Calu3 (cell line): ENCODE measurements at places on chromosomes 11 and 22. TPM values are rescaled to one million over a fixed set of nuclear protein-coding genes. Genes with fewer than 3 reads are reported as not detected.
A peak's percentile ranks its signal among the peaks of the same experiment; 100 is the strongest.

- H3K36me3 ChIP-seq: peaks cover 26% of the 10 kb centered on the region
- no peaks in the 10 kb centered on the region for H3K27me3 ChIP-seq
- H3K4me3 ChIP-seq: peak overlapping the region; percentile 55
- H3K4me1 ChIP-seq: peaks cover 26% of the 10 kb centered on the region
Measured at GRCh38 chr11:100776212-100776896, 89.3 kb downstream of the ARHGAP42 start.

- no peak within 1 kb of the TSS for H3K27ac ChIP-seq
- no peaks in the 10 kb centered on the region for H3K36me3 ChIP-seq
- no peaks in the 10 kb centered on the region for H3K4me1 ChIP-seq
Measured at GRCh38 chr11:55826919-55827318, at the start of gene OR5L2. Gene OR5L2 (plus strand): TSS chr11:55827219. CDS start chr11:55827219, 0 bp downstream.

GRCh38 chr11:57546869-57547475 lies 9.6 kb downstream of the SMTNL1 start:
- no peak overlapping the region for H3K27ac ChIP-seq
- H3K27me3 ChIP-seq: peaks cover 18% of the 10 kb centered on the region
- DNase-seq: no peak
- no peak overlapping the region for H3K4me3 ChIP-seq

SMCO4 gene
- 16.4 and 22.9 TPM in 2 replicates for total RNA-seq

DNA sequence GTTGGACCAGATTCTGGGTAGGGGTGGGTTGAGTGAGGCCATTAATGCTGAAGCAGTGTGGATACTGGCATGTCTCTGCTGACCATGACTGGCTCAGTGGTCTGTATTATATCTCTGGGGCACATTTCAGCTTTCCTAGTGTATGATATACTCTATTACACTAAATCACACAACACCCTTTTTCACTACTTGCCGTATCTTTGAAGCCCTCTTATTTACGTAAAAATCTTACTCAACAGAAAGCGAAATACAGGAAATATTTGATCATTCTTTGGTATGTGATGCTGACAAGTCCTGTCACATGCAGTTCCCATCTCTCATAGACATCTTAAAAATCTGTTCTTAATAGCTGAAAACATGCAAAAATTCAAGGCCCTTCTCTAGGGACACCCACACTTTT lies 40.3 kb downstream of the OR5B17 start:
- H3K4me3 ChIP-seq: no peak overlapping the region
- no peaks in the 10 kb centered on the region for H3K27me3 ChIP-seq
- no peak overlapping the region for H3K27ac ChIP-seq
- no peaks in the 10 kb centered on the region for H3K4me1 ChIP-seq

GRCh38 chr11:126722006-126722736 lies 278.4 kb downstream of the KIRREL3 start:
- no peak overlapping the region for H3K27ac ChIP-seq
- H3K27me3 ChIP-seq: peaks cover 33% of the 10 kb centered on the region
- no peak overlapping the region for H3K4me3 ChIP-seq
- H3K36me3 ChIP-seq: no peaks in the 10 kb centered on the region
- DNase-seq: no peak
- peaks cover 17% of the 10 kb centered on the region for H3K4me1 ChIP-seq

- peak; percentile 27 for DNase-seq
- H3K36me3 ChIP-seq: peaks cover 27% of the 10 kb centered on the region
- H3K4me3 ChIP-seq: peak overlapping the region; percentile 87
- peaks cover 61% of the 10 kb centered on the region for H3K4me1 ChIP-seq
- peak overlapping the region; percentile 74 for H3K27ac ChIP-seq
Measured at GRCh38 chr22:35838855-35839576, 121.3 kb downstream of the APOL5 start.

- no peaks in the 10 kb centered on the region for H3K27me3 ChIP-seq
- DNase-seq: no peak
- no peak overlapping the region for H3K4me3 ChIP-seq
- H3K27ac ChIP-seq: no peak overlapping the region
Measured at GRCh38 chr22:21827628-21828267, 39.7 kb downstream of the MAPK1 start.

- H3K27me3 ChIP-seq: peaks cover 20% of the 10 kb centered on the region
- DNase-seq: no peak
- H3K4me1 ChIP-seq: no peaks in the 10 kb centered on the region
- H3K36me3 ChIP-seq: no peaks in the 10 kb centered on the region
- no peak overlapping the region for H3K27ac ChIP-seq
Measured at GRCh38 chr22:45491841-45492240, 10.8 kb upstream of the FBLN1 start.

DLG2 gene
- total RNA-seq: 0.71 and 0.73 TPM in 2 replicates

- no peak overlapping the region for H3K27ac ChIP-seq
- H3K4me3 ChIP-seq: no peak overlapping the region
- H3K36me3 ChIP-seq: no peaks in the 10 kb centered on the region
- no peaks in the 10 kb centered on the region for H3K4me1 ChIP-seq
Measured at GRCh38 chr11:35523331-35523768, 2.1 kb downstream of the PAMR1 start.

DNA sequence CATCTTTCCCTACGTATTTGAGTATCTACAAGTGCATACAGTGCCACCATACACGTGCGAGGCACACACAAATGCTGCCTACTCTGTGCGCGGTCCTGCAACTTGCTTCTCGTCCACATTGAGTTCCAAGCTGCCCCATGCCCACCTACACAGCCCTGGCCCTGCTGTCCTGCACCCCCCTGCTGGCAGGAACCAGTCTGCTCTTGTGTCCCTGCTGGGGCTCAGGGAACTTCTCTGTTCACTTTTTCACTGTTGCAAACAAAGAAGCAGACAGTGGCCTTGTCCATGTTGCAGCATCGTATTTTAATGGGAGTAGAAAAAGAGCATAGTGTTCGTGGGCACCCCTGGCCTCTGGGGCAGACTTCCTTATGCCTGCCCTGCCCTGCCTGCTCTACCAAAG lies 14.0 kb downstream of the CPT1A start:
- peaks cover 3% of the 10 kb centered on the region for H3K36me3 ChIP-seq
- DNase-seq: no peak
- no peaks in the 10 kb centered on the region for H3K4me1 ChIP-seq
- no peaks in the 10 kb centered on the region for H3K27me3 ChIP-seq
- no peak overlapping the region for H3K4me3 ChIP-seq

INSC gene
- not detected in 2 replicates for total RNA-seq

DNA sequence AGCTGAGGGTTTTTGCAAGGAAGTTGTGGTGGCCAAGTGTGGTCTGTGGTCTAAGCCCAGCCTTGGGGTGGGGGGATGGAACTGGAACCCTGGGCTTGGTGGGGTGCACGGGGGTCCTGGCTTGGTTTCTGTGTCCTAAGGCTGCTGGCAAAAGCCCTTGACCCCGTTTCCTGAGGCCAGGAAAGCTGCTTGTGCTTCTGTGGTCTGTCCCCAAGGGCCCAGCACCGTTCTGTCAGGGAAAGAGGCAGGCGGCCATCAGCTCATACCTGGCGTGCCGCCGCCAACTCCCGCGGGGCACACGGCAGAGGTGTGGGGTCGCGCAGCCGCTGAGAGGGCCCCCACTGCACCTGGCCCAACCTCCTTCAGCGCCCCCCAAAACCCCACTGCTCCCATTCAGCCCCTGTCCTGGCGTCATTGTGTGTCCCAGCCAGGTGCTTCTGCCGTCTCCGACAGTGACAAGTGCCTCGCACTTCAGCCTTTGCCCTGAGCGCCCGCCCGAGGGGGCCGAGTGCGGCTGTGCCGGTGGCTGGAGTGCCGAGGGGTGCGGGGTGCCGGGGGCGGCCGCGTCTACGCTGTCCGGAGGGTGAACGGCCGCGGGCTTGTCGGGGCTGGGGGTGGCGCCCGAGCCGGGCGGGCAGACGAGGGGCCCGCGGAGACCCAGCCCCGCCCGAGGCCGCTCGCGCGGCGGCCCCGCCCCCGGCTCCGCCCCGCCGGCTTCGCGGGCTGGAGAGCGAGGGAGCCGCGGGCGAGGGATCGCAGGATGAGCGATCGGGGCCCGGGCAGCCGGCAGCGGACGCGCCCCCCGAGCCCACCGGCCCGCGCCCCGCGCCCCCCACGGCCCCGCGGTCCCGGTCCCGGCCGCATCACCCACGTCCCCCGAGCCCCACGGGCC lies at the start of gene CNIH2:
TSS of gene CNIH2 (plus strand) at position 705 of the 892 bp plus-strand sequence. CDS start 282 bp downstream, outside the sequence.
- H3K4me3 ChIP-seq: peak within 1 kb of the TSS; percentile 49
- peaks cover 15% of the 10 kb centered on the region for H3K4me1 ChIP-seq
- peaks cover 54% of the 10 kb centered on the region for H3K36me3 ChIP-seq
- peak within 1 kb of the TSS; percentile 66 for H3K27ac ChIP-seq
- peaks cover 29% of the 10 kb centered on the region for H3K27me3 ChIP-seq

DNA sequence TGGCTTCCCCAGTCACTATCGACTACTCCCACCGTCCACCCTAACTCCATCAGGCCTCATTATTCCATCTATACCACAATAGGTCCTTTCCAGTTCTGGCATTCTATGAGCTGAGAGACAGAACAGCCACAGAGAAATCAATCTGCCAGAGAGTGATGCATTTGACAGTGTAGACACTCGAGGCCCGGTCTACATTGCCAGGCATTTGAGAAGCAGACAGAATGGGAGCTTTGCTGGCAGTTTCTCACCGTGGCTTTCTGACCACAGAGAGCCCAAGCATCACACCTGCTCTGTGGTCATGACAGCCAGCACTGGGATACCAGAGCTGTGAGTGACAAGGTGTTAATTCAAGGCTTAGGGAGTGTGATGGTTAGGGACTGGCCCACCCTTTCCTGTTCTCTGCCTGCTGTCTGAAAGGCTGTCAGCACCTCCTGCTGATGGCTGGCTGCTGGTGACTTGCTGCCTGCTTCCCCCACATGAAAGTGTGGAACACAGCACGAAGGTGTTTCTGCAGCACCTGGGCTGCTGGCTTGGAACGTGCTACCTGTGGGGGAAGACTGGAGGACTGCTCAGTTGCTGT lies 137.8 kb downstream of the KIRREL3 start:
- no peak for DNase-seq
- no peak overlapping the region for H3K4me3 ChIP-seq
- H3K27ac ChIP-seq: no peak overlapping the region
- H3K27me3 ChIP-seq: peaks cover 11% of the 10 kb centered on the region

GRCh38 chr11:60321051-60321450 lies 6.0 kb upstream of the MS4A6E start:
- H3K36me3 ChIP-seq: no peaks in the 10 kb centered on the region
- H3K27ac ChIP-seq: no peak overlapping the region
- H3K27me3 ChIP-seq: no peaks in the 10 kb centered on the region
- DNase-seq: no peak

VPS37C gene
- total RNA-seq: 22.7 TPM in 2 replicates

DNA sequence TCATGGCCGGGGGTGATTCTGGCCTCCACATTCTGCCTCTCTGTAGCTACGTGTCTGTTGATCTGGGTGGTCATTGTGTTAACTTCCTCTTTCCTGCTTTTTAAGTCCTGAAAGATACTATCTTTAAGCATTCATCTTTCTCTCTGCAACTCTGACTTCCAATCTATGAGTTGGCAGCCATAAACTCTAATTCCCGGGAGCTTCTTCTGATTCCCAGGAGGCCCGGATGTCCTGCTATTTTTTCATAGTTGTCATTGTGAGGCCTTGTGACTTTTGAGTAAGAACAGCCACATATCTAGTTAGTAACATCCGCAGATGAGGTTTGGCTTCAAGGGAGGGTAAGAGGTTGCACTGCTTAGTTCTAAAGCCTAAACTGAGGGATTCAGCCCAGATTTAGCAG lies 107.8 kb downstream of the SYN3 start:
- peaks cover 46% of the 10 kb centered on the region for H3K27me3 ChIP-seq
- no peak overlapping the region for H3K4me3 ChIP-seq
- H3K27ac ChIP-seq: no peak overlapping the region
- DNase-seq: no peak
- no peaks in the 10 kb centered on the region for H3K4me1 ChIP-seq

DNA sequence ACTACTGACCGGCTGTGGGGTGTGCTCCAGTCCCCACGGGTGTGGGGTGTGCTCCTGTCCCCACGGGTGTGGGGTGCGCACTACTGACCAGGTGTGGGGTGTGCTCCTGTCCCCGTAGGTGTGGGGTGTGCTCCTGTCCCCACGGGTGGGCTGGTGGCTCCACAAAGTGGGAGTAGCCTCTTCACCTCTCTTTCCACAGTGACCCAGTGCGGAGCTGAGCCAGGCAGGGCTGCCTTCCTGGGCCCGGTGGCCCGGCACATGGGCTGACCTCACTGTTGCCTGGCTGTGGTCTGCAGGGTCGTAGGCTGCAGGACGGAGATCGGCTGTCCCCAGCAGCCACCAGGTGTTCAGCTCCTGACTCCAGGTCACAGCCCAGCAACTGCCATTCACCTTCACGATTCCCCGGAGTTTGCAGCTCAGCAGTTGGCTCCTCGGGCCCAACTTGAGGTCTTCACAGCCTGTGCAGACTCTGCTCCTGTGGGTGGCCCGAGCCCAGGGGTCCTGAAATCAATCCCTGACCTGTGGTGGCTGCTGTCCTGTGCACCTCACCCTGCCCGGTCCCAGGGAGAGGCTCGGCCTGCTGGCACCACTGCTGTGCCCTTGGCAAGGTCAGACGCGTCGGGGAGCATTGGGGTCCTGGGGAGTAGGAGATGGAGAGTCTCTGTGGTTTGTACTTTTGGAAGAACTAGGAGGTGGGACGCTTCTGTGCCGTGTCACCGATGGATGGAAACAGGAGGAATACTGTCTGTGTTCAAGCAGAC lies 414.3 kb downstream of the TBC1D22A start:
- no peaks in the 10 kb centered on the region for H3K36me3 ChIP-seq
- H3K27me3 ChIP-seq: no peaks in the 10 kb centered on the region
- DNase-seq: no peak

- no peak for DNase-seq
- no peak overlapping the region for H3K4me3 ChIP-seq
- H3K36me3 ChIP-seq: no peaks in the 10 kb centered on the region
- no peaks in the 10 kb centered on the region for H3K4me1 ChIP-seq
Measured at GRCh38 chr11:20621679-20622078, 22.3 kb downstream of the SLC6A5 start.

DNA sequence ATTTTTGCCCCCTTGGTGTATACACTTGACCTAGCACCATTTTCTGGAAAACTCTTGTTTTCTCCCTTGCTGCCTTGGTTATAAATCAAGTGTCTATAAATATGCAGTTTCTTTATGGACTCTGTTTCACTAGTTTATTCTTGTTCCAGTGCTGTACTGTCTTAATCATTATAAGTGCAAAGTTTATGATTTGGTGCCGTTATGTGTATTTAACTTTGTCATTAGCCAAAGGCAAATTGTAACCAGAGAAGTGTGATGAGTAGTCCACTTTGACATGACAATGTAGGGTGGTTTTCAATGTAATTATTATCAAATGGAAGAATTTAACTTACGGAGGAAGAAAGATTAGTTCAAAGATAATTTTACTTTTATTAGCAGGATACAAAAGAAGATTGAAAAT lies 40.3 kb downstream of the SPECC1L start:
- DNase-seq: no peak
- H3K4me1 ChIP-seq: peaks cover 9% of the 10 kb centered on the region
- no peak overlapping the region for H3K27ac ChIP-seq
- H3K4me3 ChIP-seq: no peak overlapping the region
- no peaks in the 10 kb centered on the region for H3K27me3 ChIP-seq
- H3K36me3 ChIP-seq: peaks cover 30% of the 10 kb centered on the region

OR5A1 gene
- not detected in 2 replicates for total RNA-seq

- no peak for DNase-seq
- H3K4me1 ChIP-seq: no peaks in the 10 kb centered on the region
- no peak overlapping the region for H3K27ac ChIP-seq
- H3K27me3 ChIP-seq: peaks cover 19% of the 10 kb centered on the region
Measured at GRCh38 chr11:13761716-13762115, 93.2 kb downstream of the FAR1 start.

OR5M11 gene
- total RNA-seq: not detected in 2 replicates

- H3K27me3 ChIP-seq: peaks cover 20% of the 10 kb centered on the region
- no peak for DNase-seq
- H3K4me1 ChIP-seq: no peaks in the 10 kb centered on the region
- no peak overlapping the region for H3K27ac ChIP-seq
- no peaks in the 10 kb centered on the region for H3K36me3 ChIP-seq
- no peak overlapping the region for H3K4me3 ChIP-seq
Measured at GRCh38 chr11:61635304-61635703, 44.9 kb upstream of the DAGLA start.

PKNOX2 gene
- total RNA-seq: not detected in 2 replicates

SLC22A12 gene
- not detected in 2 replicates for total RNA-seq

SLC22A6 gene
- total RNA-seq: not detected in 2 replicates

ACER3 gene
- total RNA-seq: 19.9 and 21.0 TPM in 2 replicates
